ENCODE measurements at places on chromosomes 3 and 15. TPM values are rescaled to one million over a fixed set of nuclear protein-coding genes. Genes with fewer than 3 reads are reported as not detected.

DNA sequence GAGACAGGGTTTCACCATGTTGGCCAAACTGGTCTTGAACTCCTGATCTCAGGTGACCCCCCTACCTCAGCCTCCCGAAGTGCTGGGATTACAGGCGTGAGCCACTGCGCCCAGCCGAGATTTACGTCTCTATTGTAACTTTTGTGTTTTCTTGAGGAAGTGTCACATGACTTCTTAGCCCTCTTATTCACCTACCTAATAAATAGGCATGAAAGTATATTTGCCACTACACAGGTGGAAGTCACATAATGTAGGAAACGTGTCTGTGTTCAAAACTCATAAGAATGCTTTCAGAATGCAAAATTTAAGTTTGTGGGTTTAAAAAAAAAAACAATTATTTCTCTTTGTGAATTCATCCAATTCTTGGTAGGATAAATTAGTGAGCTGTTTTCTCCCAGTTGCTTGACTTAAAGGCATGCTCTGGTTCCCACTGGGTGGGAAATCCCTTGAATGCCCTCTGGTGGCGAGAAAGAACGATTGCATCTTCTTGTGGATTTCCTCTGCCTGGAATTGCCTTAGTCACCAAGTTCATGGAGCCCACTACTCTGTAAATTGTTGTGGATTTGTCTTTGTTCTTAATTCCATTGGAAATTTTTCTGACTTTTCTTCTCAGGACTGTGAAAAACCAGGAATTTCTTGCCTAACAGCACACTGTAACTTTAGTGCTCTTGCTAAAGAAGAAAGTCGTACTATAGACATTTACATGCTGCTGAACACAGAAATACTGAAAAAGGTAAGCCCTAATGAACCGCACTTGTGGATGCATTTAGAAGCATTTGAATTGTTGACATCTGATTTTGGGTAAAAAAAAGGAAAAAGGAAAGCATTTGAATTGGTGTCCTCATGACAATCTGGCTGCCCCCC is 82.2 kb upstream of the CTDSPL start:
- no peaks in the 10 kb centered on the region for H3K4me1 ChIP-seq
- DNase-seq, result peak; percentile 84
- no peak overlapping the region for H3K4me3 ChIP-seq
- H3K27ac ChIP-seq, result no peak overlapping the region
- peaks cover 38% of the 10 kb centered on the region for H3K27me3 ChIP-seq
- no peaks in the 10 kb centered on the region for H3K36me3 ChIP-seq

- H3K27ac ChIP-seq, result no peak overlapping the region
- H3K27me3 ChIP-seq, result no peaks in the 10 kb centered on the region
- DNase-seq, result no peak
- H3K4me3 ChIP-seq, result no peak overlapping the region
- peaks cover 15% of the 10 kb centered on the region for H3K36me3 ChIP-seq
These were observed 88.7 kb downstream of the ARIH1 start for GRCh38 chr15:72562878-72563277.

- no peak for DNase-seq
- H3K4me1 ChIP-seq, result no peaks in the 10 kb centered on the region
- no peaks in the 10 kb centered on the region for H3K36me3 ChIP-seq
- no peak overlapping the region for H3K27ac ChIP-seq
These were observed 123.7 kb upstream of the MCTP2 start for GRCh38 chr15:94107652-94108051.

ACTL6A gene
- 105 TPM for total RNA-seq

GRCh38 chr3:195929452-195929851 is 21.1 kb upstream of the TNK2 start:
- H3K4me3 ChIP-seq, result no peak overlapping the region
- H3K36me3 ChIP-seq, result no peaks in the 10 kb centered on the region
- no peak overlapping the region for H3K27ac ChIP-seq
- DNase-seq, result no peak

- no peaks in the 10 kb centered on the region for H3K27me3 ChIP-seq
- H3K27ac ChIP-seq, result no peak overlapping the region
- DNase-seq, result peak; percentile 46
- H3K36me3 ChIP-seq, result no peaks in the 10 kb centered on the region
- no peak overlapping the region for H3K4me3 ChIP-seq
These were observed 4.3 kb upstream of the FNDC3B start for GRCh38 chr3:172034786-172035685.

- no peak for DNase-seq
- no peaks in the 10 kb centered on the region for H3K4me1 ChIP-seq
- no peaks in the 10 kb centered on the region for H3K36me3 ChIP-seq
- H3K4me3 ChIP-seq, result no peak overlapping the region
- peaks cover 65% of the 10 kb centered on the region for H3K27me3 ChIP-seq
These were observed 158.9 kb downstream of the FOXB1 start for GRCh38 chr15:60162968-60163355.

DNA sequence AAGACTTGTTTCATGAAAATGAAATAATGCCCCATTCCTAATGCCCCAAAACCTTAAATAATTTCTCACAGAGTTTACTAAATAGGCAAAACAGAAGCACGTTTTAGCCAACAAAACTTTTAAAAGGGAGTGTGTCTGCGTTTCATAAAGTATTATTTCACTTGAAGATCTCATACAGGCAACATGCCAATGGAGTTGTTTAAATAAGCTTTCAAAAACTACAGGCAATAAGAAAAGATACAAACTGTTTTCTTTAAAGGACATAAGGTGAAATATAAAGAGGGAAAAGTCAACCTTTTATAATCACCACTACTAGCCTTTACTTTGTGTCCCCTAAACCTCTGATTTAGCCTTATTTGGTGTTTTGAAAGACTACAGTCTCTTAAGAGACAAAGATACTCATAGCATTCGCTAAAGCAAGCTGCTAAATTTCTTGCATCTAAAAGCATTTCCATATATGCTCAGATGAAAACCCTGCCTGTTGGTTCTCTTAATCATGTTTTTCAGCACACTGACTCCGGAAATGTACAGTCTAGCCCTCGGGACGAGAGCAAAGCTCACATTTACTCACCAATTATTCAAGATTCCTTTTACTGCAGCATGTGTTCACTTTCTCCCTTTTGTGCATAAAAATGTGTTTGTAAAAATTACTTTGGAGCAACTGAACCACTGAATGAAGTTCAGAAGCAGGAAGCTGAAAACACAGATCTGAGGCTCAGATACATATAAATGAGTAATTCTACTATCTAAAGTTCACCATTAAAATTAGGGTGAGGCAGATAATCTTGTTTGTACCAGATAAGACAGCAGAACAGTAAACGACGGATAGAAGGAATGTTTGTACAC is 119.0 kb downstream of the GOLIM4 start:
- H3K4me3 ChIP-seq, result no peak overlapping the region
- no peaks in the 10 kb centered on the region for H3K27me3 ChIP-seq
- DNase-seq, result no peak
- no peaks in the 10 kb centered on the region for H3K36me3 ChIP-seq

MINAR1 gene
- total RNA-seq, result 0.63 TPM

DNA sequence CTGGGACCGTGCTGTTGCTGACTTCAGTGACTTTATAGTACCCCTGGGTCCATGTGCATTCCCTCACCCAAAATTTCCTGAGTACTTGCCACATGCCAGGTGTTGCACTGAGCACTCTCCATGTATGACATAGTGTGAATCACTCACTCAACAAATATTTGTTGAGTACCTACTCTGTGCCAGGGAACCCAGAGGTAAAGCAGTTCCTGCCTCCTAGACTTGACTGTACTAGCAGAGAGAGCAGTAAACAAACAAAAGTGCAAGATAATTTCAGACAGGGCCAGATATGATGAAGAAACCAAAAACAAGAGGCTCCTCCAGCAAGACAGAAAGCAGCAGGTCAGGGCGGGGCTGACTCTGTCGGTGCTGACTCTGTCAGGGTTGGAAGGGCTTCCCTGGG is 12.2 kb downstream of the TGM4 start:
- peak overlapping the region; percentile 96 for H3K27ac ChIP-seq
- H3K4me1 ChIP-seq, result peaks cover 49% of the 10 kb centered on the region
- no peaks in the 10 kb centered on the region for H3K36me3 ChIP-seq
- peak; percentile 99 for DNase-seq
- H3K27me3 ChIP-seq, result no peaks in the 10 kb centered on the region
- H3K4me3 ChIP-seq, result peak overlapping the region; percentile 24

CAND2 gene
- 4.8 TPM for total RNA-seq

- peaks cover 64% of the 10 kb centered on the region for H3K4me1 ChIP-seq
- H3K27me3 ChIP-seq, result no peaks in the 10 kb centered on the region
- H3K27ac ChIP-seq, result 0 out of 2 replicates have a peak overlapping the region, but pooled peaks have one; percentile 74
- no peak for DNase-seq
- H3K4me3 ChIP-seq, result no peak overlapping the region
These were observed 479.0 kb downstream of the FOXP1 start for GRCh38 chr3:71104556-71104955.

GRCh38 chr3:176690083-176690869 is 507.0 kb downstream of the TBL1XR1 start:
- H3K36me3 ChIP-seq, result no peaks in the 10 kb centered on the region
- H3K4me1 ChIP-seq, result no peaks in the 10 kb centered on the region
- H3K27ac ChIP-seq, result no peak overlapping the region

DNA sequence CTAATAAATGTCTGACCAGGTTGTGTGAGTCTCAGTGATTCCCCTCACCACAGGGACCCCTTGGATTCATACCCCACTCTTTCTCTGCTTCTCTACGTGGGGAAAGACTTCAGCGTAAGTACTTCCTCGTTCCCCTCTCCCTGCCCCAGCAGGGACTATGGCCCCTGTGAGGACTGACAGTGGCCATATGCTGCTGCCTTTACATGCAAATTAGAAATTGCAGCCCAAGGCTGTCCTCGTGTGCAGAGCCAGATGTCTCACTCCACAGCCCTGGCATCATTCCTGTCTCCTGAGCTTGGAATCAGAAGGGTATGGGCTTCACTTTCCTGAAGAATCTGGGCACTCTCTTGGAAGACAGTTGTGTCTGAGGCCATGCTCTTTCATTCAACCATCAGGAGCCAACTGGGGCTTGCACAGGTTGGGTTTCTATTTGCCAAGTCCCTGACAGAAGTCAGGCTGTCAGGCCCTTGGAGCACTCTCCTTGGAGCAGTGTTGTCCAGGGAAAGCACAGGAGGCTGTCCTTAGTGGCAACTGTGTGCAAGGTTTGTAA is 30.5 kb upstream of the IQCF2 start:
- no peak overlapping the region for H3K27ac ChIP-seq
- no peaks in the 10 kb centered on the region for H3K36me3 ChIP-seq
- H3K4me1 ChIP-seq, result no peaks in the 10 kb centered on the region
- H3K4me3 ChIP-seq, result no peak overlapping the region
- DNase-seq, result no peak

IL17RB gene
- 2.3 TPM for total RNA-seq

C3orf20 gene
- not detected for total RNA-seq

Measured in PC-3 (cell line).